ENCODE measurements at places on chromosomes 13 and 19.

DNA sequence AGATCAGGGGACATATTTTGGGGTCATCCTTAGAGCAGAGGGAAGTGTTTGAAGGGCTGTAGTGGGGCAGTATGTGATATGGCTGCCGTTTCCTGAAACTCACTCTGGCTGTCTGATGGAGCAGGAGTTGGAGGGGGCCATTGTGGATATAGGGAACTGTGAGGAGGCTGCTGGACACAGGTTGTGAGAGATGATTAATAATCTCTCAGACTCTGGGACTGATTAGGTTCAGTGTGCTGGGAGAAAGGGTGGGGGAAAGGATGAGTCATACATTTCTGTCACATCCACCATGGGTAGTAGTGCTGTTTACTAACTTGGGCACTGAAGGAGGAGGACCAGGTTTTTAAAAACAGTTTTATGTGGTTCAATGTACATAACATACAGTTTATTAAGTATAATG is 4.8 kb downstream of the B3GLCT start:
- no peak for DNase-seq

- DNase-seq, result no peak
Observed at GRCh38 chr13:66640231-66640630, 589.9 kb downstream of the PCDH9 start.

- DNase-seq, result no peak
Observed at GRCh38 chr13:97310809-97311436, 88.8 kb downstream of the MBNL2 start.

GRCh38 chr19:56601375-56601774 is 6.3 kb downstream of the ZNF71 start:
- DNase-seq, result no peak

DNA sequence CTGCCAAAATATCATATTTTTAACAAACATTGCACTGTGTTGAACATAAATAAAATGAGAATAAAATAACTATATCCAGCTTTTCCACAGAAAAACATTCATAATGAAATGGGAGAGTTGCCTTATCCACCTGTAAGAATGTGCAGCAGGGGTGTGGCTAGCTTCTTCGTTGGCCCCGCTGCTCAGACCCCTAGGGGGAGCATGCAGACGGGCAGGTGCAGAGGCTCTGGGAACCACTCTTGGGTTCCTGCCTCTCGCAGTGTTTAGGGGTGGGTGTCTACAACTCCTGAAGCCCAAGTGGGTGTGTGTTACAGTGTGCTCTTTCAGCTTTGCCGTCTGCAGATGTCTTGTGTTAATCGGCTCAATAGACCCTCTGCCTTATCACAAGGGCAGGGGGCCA is 121.7 kb downstream of the SLITRK5 start:
- DNase-seq, result no peak

- DNase-seq, result no peak
Observed at GRCh38 chr13:40496035-40496810, 170.2 kb downstream of the FOXO1 start.

GRCh38 chr13:96960379-96960778 is 33.9 kb downstream of the OXGR1 start:
- DNase-seq, result no peak

DNA sequence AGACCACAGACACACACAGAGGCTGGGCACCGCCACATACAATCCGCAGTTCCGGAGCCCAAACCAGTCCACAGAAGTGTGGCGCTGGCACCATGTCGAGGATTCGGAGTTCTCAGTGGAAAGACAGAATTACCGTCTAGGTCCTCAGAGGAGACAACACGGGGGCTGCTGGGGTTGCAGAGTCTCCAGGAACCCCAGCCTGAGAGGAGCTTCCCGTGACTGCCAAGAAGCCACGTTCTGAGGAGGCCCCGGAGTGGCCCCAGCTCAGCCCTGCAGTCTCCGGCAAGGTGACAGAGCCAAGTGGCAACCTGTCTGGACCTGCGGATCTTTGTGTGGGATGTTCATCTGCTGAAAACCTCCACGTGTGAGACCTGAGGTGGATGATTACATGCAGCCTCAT is 7.3 kb upstream of the ADPRHL1 start:
- no peak for DNase-seq

DNA sequence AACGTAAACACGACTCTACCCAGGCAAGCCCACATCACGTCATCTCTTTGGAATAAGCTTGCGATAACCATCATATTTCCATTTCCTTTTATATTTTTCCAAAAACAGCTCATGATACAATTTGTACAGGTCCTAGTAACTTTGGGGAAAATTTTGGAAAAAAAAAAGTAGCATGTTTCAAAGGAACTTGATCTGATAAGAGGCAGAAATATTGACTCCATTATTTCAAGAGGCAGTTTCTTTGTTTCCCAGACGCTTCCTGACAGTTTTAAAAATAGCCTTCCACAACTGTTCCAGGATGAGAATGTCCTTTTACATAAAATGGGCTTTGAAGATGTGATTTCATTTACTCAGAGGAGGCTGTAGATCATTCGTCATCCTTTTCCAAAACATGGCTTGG is 23.1 kb downstream of the KLF2 start:
- no peak for DNase-seq

DNA sequence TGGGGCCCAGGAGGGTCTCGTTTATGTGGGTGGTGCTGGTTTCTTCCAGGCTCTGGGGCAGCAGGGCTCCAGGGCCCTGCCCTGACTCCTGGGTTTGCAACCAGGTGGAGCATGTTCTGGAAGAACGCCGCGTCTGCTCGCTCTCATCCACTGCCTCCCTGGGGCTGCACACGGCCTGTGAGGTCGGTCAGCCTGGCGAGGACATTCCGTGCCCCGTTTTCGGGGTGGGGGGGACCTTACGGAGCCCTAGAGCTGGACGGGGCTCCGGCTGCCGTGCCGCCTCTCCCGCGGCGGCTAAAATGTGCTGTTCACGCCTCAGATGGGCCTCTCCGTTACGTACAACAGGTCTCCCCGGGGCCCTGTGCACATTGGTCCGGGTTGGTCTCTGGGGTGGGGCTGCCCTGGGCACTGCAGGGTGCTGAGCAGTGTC is 3.3 kb downstream of the GNA11 start:
- no peak for DNase-seq

- DNase-seq, result no peak
Observed at GRCh38 chr19:48152551-48152950, 17.6 kb downstream of the LIG1 start.

DNA sequence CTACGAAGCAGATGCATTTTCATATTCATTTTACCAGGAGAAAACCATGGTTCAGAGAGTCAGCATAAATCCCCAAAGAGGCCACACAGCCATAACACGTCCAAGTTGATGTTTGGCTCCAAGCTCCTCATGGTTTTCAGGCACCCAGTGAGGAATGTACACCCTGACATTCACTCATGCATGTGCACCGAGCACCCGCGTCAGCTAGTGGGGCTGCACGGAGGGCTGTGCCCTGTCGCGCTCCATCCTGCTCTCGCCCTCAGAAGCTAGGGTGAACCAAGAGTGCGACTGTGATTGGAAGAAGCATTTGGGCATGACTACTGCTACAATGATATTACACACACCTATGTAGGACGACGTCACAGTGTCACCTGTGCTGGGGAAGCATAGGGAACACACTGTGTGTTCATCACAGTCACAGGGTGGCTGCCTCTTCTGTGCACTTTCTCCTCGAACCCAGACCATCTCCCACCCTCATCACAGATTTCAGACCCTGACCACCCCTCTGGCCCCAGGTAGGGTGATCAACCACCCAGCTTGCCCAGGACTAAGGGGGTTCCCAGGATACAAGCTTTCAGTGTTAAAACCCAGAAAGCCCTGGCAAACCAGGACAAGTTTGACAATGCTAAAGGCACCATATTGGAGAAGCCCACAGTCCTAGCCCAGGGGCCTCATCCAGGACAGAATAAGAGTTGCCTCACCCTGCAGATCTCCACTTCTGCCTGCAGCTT is 148.6 kb upstream of the ZNF507 start:
- DNase-seq, result no peak

GRCh38 chr19:45789035-45789786 is 3.4 kb downstream of the DMWD start:
- no peak for DNase-seq

DNA sequence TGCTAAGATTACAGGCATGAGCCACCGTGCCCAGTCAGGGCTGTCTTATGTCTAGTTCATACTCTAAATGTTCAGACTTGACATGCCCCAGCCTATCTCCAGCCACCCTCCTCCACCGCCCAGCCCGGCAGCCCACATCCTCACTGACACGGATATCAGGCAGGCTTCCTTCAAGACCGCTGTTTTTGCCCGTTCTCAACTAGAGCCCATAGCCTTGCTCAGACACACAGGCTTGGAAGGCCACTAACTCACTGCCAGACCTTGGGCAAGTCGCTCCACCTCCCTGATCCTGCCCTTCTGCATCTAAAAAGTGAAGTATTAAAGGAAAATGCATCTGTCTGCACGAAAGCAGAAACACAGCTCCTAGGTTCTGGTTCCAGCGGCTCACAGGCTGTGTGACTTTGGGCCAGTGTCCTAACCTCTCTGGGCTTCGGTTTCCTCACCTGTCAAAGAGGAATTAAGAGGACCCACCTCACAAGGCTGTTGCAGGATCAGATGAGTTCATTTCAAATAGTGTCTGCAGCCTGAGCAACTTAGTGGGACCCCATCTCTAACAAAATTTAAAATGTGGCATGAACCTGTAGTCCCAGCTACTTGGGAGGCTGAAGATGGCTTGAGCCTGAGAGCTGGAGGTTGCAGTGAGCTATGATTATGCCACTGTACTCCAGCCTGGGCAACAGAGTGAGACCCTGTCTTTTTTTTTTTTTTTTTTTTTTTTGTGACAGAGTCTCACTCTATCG is 14.5 kb upstream of the CERS4 start:
- no peak for DNase-seq

DNA sequence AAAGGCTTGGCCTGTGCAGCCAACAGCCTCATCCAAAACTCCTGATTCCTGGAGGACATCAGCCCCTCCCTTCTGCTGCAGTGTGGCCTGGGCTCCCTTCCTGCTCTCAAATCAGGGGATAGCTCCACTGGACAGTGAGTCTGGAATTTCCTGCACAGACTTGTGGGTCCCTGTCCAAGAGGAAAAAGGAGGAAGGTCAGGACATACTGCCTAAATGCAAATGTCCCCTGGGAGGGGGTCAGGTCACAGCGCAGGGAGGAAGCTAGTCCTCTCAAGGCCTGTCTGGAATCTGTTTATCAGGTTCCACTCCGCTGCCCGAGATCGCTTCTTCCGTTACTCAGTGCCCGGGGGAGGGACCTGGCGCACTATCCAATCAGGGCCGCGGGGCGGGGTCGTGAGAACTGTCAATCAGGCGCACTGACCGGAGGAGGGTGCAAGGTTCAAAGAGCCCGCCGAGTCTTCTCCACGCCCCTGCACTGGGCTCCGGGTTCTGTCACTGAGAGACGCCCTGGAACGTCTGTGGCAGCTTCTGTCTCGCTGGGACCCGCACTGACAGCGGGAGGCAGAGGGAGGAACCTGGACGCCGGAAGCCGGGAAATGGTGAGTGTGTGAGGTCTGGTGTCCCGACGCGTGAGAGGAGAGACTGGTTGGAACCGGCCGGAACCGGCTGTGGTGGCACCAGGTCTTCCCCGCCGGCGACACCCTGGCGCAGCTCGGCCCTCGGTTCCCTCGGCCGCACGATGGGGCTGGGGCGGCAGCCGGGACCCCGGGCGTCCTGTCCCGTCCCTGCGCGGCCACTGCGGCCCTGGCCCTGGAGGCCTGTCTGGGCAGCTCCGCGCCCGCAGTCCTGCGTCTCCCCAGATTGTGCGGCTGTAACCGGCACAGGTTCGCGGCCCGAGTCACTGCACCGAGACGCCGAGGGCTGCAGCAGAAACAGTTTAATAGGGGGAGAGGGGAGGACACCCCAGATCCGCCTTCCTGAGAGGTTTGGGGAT is at the start of gene ZNF441:
TSS of gene ZNF441 (plus strand) at position 404 of the 995 bp plus-strand sequence. CDS start at position 598, 194 bp downstream.
- peak; percentile 84 for DNase-seq

GRCh38 chr13:99159331-99160061 is 41.2 kb upstream of the UBAC2 start:
- DNase-seq, result no peak

- DNase-seq, result no peak
Observed at GRCh38 chr19:39385629-39386411, 5.1 kb downstream of the PAF1 start.

- DNase-seq, result no peak
Observed at GRCh38 chr13:59681636-59682311, 482.0 kb downstream of the DIAPH3 start.

DNA sequence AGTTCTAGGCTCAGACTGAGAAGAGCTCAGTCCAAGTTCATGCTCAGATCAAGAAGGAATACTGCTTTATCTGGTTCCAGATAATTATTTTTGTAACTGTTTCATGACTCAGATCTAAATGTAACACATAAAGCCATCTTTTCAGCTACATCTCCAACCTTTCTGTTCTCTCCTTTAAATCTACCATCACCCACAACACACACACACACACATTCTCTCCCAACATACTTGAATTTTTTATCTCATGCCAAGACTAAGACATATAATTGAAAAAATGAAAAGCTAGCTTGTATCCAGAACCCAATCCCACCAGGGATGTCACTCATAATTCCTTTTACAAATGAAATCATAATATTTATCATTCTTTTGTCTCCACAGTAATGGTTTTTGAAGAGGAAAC is 7.6 kb downstream of the KATNAL1 start:
- no peak for DNase-seq

DNA sequence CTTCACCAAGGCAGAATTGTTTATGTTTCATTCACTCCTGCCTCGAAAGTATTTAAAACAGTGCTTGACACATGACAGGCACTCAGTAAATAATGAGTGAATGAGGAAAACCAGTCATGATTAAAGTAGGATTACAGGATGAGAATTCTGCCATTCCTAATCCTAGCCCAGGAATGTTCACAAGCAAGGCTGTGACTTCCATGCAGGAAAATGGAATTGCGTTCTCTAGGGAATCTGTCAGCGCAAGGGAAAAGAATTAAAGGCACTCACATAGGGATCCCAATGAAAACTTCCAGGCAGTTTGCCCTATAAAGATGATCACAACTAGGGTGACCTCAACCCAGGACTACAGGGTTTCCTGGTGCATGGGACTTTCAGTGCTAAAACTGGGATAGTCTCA is 143.4 kb downstream of the CYSLTR2 start:
- no peak for DNase-seq

DNA sequence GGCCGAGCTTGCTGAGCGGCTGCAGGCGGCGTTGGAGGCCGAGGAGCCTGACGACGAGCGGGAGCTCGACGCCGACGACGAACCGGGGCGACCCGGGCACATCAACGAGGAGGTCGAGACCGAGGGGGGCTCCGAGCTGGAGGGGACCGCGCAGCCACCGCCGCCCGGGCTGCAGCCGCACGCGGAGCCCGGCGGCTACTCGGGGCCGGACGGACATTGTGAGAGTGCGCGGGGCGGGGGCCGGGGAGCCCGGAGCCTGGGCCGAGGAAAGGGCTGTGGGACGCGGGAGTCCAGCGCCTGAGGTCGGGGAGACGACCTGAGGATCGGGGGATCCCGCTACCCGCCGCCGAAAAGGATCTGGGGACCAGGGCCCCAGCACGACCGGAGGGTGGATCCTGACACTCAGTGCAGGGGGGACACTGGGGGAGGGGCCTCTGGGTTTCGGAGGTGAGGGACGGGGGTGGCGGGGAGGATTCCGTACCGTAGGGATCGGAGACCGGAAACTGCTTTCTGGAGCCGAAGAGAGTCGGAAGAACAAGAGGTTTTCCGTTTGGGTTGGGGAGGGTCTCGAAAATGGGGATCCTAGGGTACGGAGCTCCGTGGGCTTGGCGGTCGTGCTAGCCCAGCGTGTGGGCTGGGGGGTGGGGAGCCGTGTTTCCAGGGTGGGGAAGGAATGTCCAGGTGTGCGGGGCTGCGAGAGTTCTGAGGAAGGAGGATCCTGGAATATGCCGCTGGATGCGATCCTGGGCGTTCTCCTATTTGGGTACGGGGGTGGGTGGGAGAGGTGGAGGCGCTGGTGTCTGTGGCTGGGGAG is 616 bp downstream of the HNRNPUL1 start:
- DNase-seq, result no peak

GRCh38 chr19:14368011-14368513 is 13.2 kb upstream of the ADGRE5 start:
- DNase-seq, result no peak
